ENCODE measurements at places on chromosomes 2 and 18.
A peak's percentile ranks its signal among the peaks of the same experiment; 100 is the strongest.

DNA sequence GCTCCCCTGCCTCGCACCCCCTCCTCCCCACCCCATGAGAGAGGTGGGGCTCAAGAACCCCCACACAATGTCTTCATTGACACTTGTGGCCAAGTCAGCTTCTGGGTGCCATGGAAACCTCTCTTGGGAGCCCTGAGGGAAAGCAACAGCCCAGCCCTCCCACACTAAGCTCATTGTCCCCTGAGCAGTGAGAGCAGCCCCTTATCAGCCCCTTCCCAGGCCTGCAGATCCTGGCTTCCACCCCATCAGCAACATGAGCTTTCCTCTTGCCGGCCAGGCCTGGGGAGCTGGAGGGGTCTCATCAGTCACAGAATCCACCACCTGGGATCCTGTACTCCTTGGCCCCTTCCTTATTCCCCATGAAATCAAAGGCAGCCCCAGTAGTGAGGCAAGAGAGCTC, 107.8 kb upstream of the ST3GAL5 start:
- DNase-seq, result peak; percentile 34

DNA sequence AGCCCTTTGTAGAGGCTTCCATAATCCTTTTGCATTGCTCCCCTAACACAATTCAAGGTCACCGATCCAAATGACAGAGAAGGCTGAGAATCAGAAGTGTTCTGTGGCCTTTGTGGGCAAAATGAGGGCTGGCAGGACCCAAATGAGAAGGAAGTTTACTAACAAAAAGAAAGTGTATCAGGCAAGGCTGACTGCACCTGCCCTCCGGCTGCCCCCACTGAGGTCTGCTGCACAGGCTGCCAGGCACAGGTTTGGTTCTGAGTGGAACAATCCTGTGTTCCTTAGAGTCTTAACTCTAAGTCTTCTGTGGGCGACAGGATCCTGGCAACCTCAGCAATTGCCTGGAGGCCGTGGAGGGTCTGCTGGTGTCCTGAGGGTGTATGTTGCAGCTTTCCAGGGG, 568.5 kb downstream of the CMPK2 start:
- DNase-seq, result no peak

- no peak for DNase-seq
Measured at GRCh38 chr2:101617796-101618195, 79.7 kb upstream of the MAP4K4 start.

- DNase-seq, result no peak
Measured at GRCh38 chr2:138493334-138493733, 8.2 kb upstream of the SPOPL start.

GRCh38 chr2:112841295-112842044, 4.9 kb upstream of the IL1B start:
- no peak for DNase-seq

DNA sequence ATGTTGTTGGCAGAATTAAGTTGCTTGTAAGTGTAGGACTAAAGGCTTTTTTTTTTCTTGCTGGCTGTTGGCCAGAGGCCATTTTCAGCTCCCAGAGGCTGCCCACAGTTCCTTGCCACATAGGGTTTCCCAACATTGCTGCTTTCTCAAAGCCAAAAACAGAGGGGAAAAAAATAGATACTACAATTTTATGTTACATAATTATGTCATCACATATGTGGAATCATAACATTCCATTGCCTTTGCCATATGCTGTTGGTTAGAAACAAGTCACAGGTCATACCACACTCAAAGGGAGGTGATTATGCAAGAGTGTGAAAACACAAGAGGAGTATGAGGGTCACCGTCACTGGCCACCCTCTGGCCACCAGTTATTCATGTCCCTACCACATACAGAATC, 154.5 kb downstream of the RTN4 start:
- DNase-seq, result no peak

- no peak for DNase-seq
Measured at GRCh38 chr2:64641599-64641998, 12.1 kb downstream of the SERTAD2 start.

DNA sequence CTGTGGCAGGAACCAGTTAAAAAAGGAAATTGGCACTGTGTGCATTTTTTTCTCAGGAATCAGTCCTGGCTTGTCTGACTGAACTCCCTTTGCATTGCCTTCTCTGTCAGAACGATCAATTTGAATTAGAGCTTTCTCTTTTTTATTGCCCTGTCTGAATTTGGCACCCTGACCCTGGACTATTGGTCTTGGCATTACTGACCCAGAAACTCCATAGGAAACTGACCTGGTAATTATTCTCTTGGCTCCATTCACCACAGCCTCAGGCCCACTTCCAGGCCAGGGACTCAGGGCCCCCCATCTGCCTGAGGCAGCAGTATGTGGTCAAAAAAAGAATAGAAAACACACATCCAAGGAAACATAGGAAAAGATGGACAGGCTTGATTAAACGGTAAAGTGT, 32.0 kb upstream of the CCDC88A start:
- DNase-seq, result no peak

DNA sequence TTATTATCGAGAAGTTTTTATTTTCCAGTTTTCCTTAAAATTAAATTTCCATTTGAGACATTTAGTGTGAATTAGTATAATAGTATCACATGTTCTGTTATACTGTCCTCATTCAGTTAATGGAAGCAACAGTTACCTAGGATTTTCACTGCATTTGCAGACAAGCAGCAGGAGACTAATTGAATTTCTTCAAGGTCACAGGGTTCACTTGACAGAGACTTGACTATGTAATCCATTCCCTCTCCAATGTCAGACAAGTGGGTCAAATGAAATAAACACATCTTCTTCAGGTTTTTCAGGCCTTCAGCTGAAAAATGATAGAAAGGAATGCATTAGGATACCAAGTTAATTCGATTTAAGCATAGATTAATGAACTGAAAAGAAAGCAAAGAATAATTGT, 26.7 kb downstream of the NLRC4 start:
- DNase-seq, result no peak

- DNase-seq, result no peak
Measured at GRCh38 chr2:241413929-241414580, 58.0 kb downstream of the FARP2 start.

- DNase-seq, result no peak
Measured at GRCh38 chr2:238897122-238897880, 49.4 kb downstream of the TWIST2 start.

DNA sequence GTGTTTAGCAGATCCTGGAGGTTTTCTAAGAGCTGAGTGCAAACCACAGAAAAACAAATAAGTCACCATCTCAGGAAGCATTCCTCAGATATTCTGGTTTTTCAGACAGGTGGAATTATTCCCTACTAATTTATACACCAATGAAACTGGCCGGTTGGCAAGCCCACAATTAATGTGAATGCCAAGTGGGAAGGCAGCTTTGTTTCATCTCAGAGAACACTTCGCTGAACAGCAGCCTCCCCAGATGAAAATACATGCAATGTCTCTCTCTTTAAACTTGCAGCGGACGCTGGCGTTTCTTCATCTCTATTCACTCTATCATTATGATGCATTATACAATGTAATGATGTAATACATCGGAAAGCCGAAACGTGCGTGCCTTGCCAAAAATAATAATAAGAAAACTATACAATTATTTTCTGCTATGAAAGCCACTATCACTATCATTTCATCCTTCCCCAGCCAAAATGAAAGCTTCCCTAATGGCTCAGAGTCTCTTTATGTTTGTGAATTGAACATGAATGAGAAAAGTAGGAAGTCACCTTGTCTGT, 649.4 kb downstream of the BCL11A start:
- no peak for DNase-seq

DNA sequence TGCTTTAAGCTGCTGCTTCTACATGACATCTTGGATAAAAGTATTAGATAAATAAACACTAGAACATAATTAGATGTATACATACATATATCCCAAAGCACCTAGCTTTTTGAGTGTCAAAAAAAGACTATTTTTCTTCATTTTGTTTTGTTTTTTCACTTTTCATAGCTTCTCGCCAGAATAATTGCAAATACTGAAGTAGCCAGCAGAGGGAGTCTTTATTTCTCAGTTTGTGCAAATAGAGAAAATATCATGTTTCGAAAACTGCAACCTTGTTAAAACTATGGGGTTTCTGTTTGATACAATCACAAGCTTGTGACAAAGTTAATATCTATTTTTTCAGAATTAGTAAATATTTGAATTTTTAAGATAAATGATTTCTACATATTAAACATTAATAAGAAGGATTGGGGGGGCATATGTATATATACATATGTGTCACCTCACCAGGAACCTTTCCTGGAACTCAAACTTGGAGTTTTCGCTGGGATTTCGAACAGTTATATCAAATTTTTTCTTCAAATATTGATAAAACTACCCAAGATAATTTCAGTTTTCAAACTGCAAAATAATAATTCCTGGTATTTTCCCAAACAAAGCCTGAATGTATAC, 61.0 kb downstream of the GRB14 start:
- no peak for DNase-seq

DNA sequence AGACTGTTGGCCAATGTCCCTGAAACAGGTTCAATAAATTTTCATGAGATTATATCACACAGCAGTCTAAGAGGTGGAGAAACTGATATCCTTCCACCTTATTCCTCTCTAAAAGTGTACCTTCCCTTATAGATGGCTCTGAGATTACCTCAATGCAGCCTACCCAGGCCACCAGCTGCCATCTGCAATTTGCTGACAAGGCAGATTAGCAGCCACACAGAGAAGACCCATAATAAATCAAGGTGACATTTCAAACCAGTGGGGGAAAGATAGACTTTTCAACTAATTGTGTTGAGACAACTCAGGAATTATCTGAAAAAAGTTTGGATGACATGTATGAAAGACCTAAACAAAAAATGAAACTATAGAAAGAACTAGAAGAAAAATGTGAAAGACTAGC, 43.2 kb downstream of the ZBTB7C start:
- no peak for DNase-seq

DNA sequence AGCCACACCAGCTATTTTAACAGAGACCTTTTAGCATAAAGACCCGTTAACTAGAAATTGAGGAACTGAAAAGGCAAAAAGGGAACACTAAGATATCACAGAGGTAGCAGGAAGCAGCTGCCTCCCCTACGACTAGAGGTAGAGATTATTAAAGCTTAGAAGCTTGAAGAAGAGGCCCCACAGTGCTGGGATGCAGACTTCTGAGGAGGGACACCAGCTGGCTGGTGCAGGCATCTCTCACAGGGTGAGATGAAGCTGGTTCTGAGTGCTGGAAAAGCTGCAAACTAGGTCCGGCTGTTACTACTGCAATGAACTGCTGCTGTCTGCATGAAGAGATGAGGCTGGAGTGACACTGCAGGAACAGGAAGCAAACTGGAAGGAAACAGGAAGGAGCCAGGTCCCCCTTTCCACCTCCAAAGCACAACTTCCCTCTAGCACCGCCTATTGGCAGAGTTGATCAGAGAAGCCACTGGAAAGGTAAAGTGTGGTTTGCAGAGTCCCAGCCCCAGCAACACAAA, 61.2 kb upstream of the MRPS9 start:
- DNase-seq, result no peak

DNA sequence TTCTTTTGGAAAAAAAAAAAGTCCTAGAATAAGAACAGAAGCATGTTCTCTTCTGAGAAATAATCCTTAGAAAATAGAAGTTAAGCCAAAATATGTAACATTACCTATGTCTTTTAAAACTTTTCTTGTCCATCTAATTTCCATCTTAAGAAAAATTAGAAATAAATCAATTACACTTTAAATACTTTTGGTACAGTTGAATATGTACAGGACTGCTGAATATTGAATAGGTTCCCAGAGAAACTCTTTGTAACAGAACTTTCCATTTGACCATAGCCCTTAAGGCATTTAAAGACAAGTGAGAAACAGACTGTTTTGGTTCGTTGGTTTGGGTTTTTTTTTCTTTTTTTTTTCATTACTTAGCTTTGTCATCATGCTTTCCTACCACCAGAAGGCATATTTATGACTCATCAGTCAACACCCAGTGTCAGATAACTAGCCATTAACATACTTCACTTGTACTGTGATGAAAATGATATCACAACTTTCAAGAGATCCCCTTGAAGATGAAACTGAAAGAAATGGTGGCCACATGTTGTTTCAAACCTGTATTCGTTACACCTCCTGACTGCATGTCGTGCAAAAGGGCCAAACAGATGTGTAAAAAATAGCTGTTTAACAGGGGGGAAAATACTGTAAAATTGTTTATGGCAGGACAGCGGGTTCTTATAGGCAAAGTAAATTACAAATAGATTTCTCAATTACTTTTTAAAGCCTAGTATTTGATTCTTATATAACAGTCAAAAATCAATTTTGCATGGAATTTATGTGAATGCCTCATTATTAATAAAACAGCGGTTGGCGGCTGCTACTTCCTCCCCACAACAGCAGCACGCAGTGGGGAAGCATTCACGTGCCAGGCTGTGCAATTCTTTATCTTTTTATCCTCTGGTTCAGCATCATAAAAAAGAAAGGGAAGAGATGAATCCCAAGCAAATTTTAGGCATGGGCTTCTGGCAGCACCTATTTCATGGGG, 280.7 kb upstream of the HNRNPA3 start:
- no peak for DNase-seq

DNA sequence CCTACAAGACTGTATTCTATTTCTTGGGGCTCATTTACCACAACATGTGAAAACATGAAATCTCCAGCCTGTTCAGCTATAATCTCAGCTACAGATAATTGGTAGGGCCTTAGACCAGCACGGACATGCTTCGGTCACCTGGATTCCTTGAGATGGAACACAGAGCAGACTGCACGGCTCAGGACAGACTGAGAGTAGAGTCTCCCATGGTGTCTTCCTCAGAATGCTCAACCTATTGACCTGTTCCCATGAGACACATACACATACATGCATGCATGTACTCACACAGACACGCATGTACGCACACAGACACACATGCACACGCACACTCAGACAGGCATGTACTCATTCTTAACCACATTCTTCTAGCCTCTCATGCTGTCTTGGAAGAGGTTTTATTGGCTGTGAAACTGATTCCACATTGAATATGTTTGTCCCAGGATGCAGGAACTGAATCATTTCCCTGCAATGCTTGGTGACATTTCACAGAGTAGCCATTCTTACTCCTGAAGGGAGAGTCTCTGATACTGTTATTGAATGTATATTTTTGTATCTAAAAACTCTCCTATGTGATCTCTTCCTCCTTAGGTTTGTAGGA, 23.5 kb upstream of the BZW1 start:
- no peak for DNase-seq

DNA sequence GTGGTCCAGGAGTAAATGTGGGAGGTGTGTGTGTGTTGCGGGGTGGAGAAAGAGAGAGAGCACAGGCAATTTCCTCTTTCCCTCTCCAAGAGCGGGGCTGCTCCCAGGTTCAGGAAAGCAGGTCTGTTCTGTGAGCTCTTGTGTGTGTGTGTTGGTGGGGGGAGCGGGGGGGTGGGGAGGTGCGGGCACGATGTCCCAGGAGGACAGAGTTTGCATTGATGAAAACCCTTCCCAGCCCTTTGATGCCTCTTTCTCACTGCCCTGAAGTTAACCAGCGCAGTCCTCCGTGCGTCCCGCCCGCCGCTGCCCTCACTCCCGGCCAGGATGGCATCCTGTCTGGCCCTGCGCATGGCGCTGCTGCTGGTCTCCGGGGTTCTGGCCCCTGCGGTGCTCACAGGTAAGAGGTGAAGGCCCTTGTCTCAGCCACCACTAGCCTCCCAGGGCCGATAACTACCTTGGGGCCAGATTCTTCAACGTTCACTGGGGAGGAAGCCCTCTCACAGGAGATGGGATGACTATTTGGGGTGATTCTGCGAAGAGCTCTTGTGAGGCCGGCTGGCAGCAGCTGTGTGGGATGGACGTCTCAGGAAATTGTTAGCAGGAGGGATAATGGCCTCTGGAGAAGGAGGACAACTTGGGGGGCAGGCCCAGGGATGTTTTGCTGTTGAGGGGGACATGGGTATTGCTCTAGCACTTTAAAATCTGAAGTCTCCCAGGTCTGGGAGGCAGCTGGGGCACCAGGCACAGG, at the start of gene SNORC:
TSS of gene SNORC (plus strand) at position 247 of the 748 bp plus-strand sequence. CDS start at position 325, 78 bp downstream.
- DNase-seq, result no peak
